Stimulated activated CD8-positive, alpha-beta memory T cell treated with anti-CD3 and anti-CD28 coated beads, Interleukin-4, amount 100 ng/mL, for 4 hours (primary cell): ENCODE measurements at places on chromosomes 13 and 19.

DNA sequence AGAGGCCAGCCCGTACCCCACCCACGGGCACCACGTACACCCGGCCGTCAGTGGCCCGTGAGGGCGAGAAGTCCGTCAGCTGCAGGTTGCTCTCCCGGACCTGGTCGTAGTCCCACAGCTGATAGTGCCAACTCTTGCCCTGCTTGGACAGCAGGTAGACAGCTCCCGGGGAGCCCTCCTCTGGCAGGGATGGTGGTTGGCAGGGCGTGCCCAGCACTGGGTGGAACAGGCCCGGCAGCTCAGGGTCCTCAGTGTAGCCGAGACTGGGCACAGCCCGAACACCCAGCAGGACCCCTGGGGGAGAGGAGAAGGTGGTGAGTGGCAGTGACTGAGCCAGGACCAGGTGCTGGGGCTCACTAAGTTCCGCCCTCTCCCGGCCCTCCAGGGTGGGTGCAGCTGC, 7.8 kb downstream of the ACTMAP start:
- no peak for DNase-seq

- no peak for DNase-seq
Measured at GRCh38 chr13:92272177-92272576, 873.8 kb downstream of the GPC5 start.

- peak; percentile 83 for DNase-seq
Measured at GRCh38 chr19:1478934-1479707, at the start of gene C19orf25. TSS of gene C19orf25 (minus strand) at chr19:1479215. CDS start at chr19:1478903, 312 bp downstream.

DNA sequence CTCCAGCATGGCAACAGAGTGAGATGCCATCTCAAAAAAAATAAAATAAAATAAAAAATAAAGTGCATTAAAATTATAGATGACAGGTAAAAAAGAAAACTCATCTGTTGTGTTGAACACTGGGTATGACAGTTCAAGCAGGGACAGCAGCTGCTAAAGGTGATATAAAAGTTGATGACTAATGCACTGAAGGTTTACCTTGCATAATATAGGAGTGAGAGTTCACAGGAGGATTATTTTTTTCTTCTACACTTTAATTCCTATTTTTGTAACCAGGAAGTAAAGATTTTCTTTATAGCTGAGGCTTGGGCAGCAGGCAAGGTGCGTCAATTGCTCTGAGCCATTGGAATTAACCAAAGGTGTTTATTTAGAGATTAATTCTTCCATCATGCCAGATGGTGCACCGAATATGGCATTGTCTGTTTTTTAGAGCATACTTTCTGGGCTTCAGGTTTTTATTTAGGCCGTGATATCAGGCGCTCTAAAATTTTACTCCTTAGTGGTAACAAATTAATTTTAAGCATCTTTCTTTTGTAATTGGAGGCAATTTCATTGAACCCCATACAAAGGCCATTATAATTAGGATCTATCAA, 337.0 kb upstream of the SLC10A2 start:
- DNase-seq: no peak

- DNase-seq: no peak
Measured at GRCh38 chr19:14318873-14319272, 62.4 kb upstream of the ADGRE5 start.

GRCh38 chr13:23620613-23621315, 50.6 kb downstream of the TNFRSF19 start:
- no peak for DNase-seq

DNA sequence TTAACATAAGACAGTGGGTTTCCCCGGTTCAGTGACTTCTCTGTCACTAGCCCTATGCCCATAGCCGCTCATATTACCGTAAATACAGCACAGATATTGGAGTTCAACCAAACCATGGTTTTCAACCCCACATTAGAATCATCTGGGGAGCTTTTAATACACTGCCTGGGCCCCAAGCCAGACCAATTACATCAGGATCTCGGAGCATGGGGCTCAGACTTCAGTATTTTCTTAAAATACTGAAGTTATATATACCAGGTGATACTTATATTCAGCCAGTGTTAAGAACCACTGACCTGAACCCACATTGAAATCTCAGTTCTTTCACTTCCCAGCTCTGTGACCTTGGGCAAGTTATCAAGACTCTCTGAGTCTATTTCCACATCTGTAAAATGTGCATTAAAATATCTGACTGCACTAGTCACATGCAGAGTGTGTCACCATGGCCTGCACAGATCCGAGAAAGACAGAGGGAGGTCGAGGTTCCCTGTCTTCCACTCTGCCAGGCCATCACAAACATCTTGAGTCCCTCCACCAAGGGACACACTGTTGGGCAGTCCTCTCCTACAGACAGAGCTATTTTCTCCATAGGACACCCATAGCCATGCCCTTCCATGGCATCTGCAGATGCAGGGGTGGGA, 32.2 kb upstream of the IPO5 start:
- no peak for DNase-seq

DNA sequence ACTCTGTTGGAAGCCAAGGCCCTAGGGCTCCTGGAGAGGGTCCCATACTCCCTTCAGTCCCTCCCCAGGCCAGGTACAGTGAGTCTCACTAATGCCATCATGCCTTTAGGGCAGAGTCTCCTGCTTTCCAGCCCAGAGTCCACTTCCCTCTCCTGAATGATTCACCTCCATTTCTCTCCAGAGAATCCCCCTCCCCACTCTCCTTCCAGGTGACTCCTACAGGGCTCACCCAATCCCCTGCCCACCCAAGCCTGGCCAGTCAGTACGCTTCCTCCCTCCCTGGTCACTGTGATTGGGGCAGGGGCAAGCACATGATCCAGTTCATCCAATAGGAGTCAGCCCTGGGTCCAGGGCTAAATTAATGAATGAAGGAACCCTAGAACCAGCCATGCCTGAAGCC, 35.0 kb upstream of the PNMA8B start:
- DNase-seq: no peak

DNA sequence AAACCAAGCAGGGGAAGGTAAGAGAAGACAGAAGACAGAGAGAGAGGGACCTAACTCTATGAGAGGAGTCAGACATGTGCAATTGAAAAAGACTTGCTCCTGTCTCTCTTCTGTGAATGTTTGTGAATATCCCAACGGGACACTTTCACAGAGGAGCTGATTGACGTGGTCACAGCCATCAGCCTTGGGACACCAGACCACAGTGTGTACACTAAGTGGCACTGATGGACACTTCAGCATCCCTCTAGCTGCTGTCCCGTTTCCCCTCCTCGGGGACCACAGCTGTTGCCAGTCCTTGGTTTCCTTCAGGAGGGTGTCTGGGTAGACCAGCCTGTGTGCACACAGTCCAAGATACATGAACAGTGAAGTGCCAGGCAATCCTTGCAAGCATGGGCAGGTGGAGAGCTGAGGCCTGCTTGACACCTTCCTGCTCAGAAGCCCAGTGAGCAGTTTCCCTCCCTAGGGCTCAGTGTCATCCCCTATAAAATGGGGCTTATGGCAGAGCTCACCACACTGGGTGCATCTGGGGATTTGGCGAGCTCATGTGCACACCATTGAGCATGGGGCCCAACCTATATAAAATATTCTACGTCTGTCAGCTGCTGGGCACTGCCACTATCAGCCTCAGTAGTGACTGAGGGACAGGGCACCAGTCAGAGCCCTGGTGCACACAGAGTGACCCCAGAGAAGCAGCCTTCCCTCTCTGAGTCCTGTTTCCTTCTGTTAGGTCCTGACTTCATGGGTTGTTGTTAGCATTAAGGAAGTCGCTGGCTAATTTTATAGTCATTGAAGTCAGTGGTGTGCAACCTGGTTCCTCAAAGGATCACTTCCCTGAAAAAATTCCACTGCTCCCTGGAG, 4.3 kb upstream of the USF2 start:
- DNase-seq: no peak

DNA sequence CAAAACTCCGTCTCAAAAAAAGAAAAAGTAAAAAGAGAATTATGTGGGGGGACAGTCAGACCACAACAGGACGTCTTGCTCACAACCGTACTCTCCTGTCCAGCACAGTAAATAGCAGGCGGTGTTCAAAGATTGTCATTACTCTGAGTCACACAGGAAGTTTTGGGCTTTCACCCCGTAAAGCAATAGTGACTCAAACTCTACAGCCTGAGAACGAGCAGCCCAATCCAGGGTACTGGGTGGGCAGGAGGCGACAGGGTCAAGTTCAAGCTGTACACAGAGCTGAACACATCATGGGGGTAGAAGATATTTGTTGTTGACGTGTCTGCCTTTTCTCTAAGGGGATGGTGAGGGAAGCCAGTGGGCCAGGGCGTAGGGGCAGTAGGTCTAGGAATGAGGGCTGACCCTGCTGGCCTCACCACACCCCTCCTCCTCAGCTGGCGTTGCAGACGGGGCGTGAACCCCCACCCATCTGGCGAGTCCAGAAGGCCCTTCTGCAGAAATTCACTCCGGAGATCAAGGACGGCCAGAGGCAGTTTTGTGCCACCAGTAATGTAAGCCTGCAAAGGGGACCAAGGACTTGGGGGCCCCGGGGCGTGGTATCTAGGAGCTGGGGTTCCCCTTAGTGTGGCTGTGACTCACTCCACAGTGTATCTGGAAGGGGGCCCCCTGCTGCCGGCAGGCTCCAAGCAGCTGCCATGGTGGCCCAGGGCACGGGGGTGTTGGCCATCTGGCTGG, 23.3 kb downstream of the PRR12 start:
- no peak for DNase-seq

- no peak for DNase-seq
Measured at GRCh38 chr13:111291908-111292307, 28.5 kb upstream of the TEX29 start.
